ENCODE measurements at places on chromosomes 3 and 15.

DNA sequence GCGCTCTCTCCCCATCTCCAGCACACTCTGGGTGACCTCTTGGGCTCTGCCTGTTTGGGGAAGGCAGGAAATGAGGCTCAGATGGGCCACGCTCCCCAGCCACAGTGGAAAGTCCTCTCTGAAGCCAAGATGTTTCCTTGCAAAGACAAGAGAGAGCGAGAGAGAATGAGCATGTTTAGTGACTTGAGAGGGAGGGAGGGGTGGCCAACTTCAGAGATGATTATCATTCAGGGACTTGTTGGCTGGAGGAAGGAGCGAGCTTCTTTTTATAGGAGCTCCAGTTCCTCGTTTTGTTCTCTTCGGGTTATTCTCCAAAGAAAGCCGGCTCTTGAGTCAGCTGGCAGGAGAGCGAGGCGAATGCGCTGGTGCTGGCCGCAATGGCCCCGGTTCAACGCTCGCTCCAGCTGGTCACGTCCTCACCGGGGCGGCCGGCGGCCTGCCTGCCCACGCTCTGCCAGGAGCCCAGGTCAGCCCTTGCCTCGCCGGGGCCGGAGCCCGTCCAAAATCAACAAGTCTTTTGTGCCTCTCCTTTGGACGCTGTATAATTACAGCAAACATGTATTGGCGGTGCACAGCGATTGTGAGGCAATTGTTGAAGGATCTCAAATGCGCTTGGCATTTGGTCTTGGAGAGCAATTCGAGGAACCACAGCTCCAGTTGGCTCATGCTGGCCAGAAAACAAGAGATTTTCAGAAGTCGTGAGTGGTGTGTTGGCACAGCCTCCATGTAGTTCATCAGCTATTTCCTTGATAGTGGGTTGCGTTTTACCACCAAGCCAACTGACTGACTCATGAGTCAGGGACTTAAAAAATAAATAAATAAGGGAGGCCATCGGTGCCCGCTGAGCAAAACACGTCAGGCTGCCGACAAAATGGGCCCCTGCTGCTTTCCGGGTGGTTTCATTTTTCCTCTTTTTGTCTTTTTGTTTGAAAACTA, 288.6 kb downstream of the UACA start:
- peak; percentile 22 for DNase-seq

- DNase-seq = no peak
Measured at GRCh38 chr3:8767667-8768363, 1.6 kb downstream of the OXTR start.

GRCh38 chr15:78921517-78921916, 23.3 kb downstream of the CTSH start:
- DNase-seq = no peak

- no peak for DNase-seq
Measured at GRCh38 chr15:49423021-49423420, at the start of gene FGF7. TSS of gene FGF7 (plus strand) at chr15:49423242. CDS start at chr15:49424298, 1,056 bp downstream.

GRCh38 chr3:61996366-61996765, 377.0 kb downstream of the FEZF2 start:
- no peak for DNase-seq

GRCh38 chr3:70309591-70309990, 2.8 kb downstream of the MDFIC2 start:
- DNase-seq = no peak

DNA sequence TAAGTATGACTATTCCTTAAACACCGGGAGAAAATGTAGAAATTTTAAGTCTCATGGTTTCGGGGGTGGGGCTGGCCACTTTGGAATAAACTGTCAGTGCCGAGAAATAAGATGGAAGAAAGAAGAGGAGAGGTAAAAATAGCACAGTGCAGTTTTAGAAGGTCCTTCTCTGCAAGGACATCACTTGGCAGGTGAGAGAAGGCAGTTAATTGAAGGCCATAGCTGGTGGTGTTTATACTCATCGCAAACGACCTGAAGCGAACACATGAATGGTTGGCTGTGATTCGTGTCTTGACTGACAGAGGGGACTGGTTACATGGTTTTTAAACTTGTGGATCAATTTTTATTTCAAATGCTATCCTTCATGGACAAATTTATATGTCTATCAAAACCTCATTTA, 54.9 kb upstream of the SENP5 start:
- no peak for DNase-seq

DNA sequence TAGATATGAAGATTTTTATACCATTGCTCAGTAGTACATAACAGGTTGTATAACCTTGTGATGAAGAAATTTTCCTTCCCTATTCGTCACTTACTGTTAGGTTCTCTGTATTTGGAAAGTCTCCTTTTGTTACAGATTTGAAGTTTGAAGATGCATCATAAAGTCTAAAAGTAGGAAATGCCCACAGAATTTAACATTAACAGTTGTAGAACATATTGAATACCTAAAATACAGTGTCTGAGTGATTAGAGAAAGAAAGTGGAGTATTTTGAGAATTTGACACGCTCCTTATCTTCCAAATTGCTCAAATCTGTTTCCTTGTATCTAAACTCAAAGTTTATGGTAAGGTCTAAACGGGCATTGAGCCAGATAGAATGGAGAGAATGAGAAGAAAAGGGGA, 111.3 kb downstream of the MBNL1 start:
- DNase-seq = no peak

DNA sequence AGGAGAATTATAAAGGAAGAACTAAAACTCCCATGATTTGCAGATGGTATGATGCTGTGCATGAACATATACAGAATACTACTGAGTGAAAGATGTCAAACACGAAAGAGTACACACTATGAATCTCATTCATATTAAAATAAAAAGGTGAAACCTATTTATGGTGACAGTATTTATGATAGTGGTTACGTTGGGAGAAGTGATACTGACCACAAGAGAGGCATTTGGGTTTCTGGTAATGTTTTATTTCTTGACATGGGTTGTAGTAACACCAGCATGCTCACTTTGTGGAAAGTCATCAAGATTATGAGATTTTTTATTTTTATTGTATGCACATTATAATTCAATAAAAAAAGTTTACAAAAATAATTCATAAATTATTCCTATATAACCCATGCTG, 324.0 kb downstream of the GAP43 start:
- DNase-seq = no peak

- no peak for DNase-seq
Measured at GRCh38 chr3:134276086-134276485, 25.4 kb upstream of the RYK start.

DNA sequence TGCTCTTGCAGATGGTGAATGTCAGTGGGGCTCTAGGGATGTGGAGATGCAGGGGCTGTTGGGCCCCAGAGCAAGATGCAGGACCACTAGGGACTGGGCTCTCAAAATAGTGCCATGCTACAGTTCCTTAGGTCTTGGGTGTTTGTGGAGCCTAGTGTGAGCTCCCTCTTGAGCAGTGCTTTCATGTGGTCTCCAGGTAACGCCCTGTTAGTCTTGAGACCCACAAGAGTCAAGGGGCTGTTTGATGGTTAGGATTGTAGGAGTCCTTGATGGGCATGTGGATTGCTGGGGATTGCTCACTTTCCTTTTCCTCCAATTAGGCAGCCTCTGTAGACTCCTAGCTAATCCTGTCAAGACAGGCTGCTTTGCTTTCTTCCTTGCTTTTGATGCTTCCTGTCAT, 56.0 kb downstream of the CCDC66 start:
- DNase-seq = no peak

- no peak for DNase-seq
Measured at GRCh38 chr15:70420948-70421482, 323.3 kb upstream of the TLE3 start.

GRCh38 chr3:189797103-189797750, 166.0 kb downstream of the TP63 start:
- no peak for DNase-seq

DNA sequence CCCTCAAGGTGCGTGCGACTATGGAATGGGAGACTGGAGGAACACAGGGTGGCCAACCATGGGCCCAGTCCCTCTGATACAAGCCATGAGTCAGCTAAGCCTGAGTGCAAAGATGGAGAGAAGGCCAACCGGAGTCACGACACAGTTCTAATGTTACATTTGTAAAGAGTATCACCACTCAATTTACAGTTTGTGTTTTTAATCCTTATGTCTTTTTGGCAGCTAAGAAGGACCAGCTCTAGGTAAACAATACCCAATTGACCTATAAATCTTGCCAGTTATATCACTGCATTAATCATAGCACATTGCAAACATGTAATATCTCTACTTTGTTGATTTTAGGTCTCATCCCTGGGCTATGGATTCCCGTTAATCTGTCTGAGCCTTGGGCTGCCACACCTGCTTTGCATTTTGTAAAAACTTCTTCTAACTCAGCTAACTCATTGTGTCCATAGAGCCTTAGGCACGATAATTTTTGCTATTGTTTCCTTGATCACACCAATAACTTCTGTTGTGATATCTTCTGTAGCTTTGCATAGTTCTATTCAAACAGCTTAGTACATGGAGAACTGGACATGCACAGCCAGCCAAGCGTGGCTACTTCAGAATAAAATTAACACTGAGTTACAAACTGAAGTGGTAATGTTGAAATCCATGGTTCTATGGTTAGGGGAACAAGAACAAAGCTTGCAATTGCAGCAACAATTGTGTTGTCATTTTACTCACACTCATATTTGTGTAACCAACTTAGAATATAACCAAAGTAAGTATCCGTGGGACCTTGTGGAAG, 50.3 kb downstream of the LSM3 start:
- DNase-seq = no peak

- no peak for DNase-seq
Measured at GRCh38 chr3:15321349-15321748, 11.0 kb downstream of the SH3BP5 start.

DNA sequence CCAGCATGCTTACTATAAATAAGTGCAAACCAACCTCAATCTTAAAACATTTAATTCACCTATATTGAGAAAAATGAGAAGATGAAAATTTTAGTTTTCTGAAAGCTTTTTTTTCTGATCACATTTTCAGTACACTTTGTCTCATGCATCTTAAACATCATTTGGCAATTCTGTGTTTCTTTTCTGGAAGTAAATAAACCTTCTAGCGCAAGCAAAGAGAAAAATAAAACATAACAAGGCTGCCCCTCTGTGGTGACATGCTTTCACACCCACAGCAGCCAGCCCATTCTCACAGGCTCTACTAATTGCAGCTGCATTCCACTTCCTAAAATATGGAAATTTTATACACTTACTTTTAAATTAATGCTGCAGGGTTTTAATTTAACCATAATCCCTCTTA, 90.1 kb downstream of the NEK10 start:
- no peak for DNase-seq

GRCh38 chr3:195746346-195746745, 25.6 kb downstream of the MUC20 start:
- no peak for DNase-seq

DNA sequence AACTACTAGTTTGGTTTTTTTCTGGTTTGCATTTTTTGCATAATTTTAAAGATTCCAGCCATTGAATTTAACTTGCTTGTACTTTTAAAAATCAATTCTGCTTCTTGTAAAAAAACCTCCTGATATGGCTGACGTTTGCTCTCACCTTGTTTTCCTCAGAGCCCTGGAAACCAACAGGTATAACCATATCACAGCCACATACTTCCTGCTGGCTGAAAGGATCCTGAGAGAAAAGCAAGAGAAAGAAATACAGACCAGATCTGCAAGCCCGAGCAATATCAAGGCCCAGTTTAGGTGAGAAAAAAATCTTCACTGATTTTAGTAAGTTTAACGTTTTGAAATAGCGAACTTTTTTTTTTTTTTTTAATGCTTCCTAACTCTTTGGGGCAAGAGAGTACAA, 56.8 kb downstream of the SNRK start:
- DNase-seq = no peak

GRCh38 chr3:109804697-109805096, 467.4 kb upstream of the DPPA4 start:
- DNase-seq = no peak

DNA sequence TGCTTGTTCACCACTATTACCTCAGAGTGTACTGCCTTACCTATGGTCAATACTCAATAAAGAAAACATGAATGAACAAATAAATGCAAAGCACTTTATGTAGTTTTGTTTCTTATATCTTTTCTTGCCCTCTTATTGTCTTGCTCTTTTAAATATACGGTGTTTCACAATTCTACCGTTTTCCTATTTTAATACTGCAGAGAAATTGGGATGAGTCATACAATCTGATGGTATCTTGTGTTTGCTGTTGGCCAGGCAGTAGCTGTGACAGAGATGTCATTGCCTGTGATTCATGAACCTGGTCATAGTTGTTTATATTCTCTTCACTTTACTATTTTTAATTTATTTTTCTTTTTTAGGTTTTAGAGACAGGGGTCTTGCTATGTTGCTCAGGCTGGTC, 48.3 kb downstream of the SERP1 start:
- DNase-seq = no peak

DNA sequence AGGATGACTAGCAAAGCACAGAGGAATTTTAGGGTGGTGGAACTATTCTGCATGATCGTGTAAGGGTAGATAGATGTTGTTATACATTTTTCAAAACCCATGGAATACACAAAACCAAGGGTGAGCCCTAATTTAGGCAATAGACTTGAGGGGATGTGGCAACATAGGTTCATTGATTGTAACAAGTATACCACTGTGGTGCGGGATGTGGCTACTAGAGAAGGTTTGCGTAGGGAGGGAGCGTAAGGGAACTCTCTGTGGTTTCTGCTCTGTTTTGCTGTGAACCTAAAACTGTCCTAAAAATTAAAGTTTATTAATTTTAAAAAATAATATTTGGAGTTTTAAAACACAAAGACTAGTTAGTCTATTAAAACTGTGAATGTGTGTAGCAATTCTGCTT, 202.8 kb downstream of the PLCL2 start:
- no peak for DNase-seq

DNA sequence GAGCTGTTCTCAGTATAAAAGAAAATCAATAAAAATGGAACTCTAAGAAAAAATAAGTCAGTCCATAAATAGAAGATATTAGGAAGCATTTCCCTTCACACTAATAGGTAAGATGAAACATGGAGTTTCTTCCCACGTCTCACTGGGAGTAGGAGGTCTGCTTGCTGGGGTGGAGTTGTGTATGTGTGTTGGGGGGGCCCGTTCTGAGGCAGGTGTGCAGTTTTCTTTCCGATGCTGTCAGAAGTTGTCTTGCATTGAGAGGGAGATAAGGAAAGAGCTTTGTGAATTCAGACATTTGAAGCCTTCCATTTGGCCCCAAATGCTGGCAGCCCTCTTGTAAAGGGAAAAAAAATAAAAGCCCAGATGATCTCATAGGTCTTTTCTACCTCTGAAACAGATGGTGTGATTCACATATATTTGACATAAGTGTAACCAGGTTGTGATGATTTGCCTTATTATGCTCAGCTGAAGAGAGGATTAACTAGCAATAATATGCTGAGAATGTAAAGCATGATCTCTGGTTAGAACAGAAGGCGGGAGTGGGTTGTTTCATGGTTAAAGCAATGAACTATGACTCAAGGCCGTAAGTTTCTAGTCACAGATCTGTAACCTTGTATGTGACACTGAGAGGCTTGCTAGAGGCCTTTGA, 8.8 kb downstream of the RASGRP1 start:
- no peak for DNase-seq

DNA sequence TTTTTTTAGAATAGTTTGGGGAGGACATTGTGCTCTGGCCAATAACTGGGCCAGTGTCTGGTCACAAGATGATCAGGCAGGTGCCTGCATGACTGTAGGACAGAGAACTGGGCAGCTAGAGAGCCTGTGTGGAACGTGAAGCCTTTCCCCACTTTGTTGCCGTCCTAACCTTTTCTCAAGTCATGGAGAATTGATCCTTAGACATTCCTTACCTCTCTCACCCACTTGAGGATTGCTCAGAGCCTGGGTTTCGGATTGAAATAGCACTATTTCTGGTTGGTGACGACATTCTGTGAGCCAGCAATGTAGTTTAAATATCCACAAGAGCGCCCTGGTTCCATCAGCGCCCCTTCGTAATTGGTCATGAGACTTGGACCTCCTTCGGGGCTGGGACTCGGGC, 138.4 kb downstream of the IGF1R start:
- DNase-seq = no peak

All from stimulated activated CD4-positive, alpha-beta T cell treated with anti-CD3 and anti-CD28 coated beads, Interleukin-2, amount 100 ng/mL, for 4 hours (primary cell).